ENCODE measurements at places on chromosomes 16 and 17.

DNA sequence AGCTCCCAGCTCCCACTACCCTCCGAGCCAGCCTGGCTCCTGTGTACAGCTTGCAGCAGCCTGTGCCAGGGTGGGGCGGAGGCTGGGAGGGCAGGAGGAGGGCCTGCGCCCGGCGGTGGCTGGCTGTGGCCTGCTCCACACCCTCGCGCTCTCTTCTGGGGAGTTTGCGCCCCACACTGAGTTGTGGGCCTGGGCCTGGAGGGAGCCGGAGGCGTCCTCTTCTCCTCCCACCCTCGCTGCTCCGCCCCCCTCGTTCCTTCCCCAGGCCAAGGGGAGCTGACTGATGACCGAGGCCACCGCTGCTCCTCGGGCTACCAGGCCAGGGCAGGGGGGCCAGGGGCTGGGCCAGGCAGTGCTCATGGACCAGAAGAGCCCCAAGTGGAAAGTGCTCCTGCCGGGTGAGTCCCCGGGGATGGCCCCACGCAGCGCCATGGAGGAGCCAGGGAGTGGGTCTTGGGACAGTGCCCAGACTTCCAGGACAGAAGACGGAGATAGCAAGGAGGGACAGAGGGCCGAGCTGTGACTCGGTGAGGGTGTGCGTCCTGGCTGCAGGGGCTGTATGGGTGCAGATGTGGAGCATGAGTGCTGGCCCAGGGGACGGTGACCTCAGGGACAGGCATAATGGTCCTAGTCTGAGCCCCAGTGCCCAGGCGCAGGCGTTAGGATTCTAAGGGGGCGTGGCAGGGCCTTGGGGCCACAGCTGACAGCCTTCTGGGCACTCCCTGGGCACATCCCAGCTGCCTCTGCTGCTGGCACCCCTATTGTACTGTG, 242.1 kb upstream of the GSE1 start:
- DNase-seq, result no peak

DNA sequence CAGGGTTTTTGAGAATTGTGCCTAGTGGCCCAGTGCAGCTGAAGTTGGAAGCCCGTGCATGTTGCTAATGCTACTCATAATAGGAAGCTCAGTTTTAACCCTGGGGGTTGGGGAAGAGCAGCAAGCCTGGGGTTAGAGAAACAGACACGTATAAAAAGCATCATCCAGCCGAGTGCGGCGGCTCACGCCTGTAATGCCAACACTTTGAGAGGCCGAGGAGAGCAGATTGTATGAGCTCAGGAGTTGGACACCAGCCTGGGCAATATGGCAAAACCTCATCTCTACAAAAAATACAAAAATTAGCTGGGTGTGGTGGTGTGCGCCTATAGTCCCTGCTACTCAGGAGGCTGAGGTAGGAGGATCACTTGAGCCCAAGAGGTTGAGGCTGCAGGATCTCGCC, 2.3 kb upstream of the CLUH start:
- DNase-seq, result no peak

DNA sequence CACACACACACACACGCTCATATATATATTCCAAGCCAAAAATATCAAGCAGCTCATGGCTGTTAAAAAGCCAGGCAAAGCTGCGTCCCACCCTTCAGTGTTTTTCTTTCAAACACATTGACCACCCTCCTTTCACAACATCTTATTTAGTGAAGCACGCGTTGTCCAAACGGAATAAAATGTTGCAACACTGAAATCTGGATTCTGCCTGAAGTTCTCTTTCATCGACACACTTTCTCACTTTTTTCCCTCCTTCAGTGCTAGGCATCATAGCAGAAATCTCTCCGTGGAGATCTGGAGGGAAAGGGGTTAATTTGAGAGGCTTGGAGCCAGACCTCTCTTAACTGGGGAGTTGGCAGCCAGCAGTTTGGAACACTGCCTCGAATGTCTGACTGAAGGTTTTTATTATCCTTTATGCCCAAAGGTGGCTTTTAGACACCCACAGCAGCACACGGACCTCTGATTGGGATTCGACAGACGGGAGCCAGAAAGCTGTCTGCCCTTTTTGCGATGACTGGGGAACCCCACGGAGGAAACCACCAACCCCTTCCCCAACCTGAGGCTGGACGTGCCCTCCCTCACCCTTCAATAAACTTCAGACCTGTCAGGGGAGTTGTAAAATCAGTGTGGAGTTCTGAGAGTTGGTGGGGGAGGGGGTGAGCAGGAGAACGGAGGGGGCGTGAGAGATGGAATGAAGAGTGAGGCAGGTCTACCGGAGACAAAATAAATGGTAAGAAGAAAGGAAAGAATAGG, 833.6 kb upstream of the SOX9 start:
- peak; percentile 31 for DNase-seq

DNA sequence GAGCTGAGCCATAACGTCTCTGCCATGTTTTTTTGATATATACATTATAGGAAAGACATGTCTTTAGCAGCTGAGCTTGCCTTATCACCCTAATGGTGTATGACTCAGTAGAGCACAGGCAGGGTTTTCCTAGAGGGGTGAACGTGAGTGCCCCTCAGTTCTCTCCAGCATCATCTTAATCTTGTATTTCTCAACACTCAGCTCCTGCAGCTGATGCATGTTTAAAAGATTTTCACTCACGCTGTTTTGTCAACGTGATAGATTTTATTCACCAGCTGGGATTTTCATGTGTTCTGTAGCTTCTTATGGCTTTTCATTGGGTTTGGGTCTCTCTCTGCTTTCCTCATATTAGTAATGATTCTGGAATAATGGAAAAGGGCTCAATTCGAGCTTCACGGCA, 186.0 kb upstream of the PMFBP1 start:
- DNase-seq, result no peak

DNA sequence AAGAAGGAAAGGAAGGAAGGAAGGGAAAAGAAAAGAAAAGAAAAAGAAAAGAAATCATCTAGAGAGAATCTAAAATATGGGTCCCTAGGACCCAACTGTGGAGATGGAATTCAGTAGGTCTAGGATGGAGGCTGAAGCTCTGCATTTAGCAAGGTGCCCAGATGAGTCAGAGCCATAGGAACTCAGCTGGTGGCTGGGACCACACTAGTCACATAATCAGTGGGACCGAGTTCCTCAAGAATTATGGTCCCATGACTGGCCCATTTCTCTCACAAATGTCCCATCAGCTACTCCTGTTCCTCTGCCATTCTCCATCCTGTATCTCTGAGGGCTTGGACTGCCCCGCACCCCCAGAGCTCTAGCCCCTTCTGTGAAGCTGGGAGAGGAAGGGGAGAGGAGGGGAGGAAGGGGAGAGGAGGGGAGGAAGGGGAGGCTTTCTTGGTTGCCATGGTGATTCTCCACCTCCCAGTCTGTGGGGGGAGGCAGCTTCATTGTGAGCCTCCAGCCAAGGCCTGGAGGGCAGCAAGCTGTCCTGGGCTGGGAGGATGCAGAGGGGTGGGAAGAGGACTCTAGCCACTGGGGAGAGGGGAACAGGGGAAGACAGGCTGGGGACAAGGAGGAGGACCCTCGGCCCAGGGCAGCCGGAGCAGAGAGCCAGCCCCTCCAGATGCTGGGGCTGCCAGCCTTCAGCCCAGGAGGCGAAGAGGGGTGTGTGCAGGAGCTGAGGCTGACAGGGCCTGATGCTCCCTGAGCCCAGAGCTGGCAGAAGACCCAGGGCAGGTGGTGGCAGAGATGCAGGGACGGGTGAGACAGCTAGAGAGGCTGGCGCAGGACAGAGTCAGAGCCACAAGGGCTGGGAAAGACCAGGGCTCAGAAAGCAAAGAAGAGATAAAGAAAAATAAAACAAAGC, 37.8 kb upstream of the LHX1 start:
- no peak for DNase-seq

- DNase-seq, result no peak
Measured at GRCh38 chr17:79323566-79323965, 248.9 kb downstream of the ENGASE start.

- DNase-seq, result peak; percentile 19
Measured at GRCh38 chr17:7707446-7707845, 2.4 kb downstream of the EFNB3 start.

DNA sequence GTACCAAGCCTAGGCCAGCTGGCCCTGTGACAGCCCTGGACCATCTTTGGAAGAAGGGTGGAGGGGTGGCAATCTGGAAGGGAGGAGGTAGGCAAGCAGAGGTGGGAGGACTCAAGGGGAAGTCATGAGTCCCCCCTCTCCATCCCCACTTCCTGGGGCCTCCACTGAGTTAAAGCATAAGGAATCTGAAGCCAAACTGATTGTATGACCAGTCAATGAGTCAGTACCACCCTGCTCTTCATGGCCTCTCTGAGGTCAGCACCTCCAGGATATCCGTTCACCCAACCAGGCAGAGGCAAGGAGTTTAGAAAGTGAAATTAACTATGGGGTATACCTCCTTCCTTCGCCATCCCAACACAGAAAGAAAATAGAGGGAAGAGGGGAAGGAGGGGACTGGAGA, 272.7 kb downstream of the SOX9 start:
- no peak for DNase-seq

Data from NCI-H1105 (cell line).